Bronchus fibroblast of lung (primary cell): ENCODE measurements at places on chromosomes 4 and X. TPM values are rescaled to one million over a fixed set of nuclear protein-coding genes. Genes with fewer than 3 reads are reported as not detected.

Gene FAM149A
- 2.1 and 3.2 TPM in 2 replicates for total RNA-seq

Gene F11
- not detected in 2 replicates for total RNA-seq

Gene CCDC110
- total RNA-seq, result 0.45 TPM in 1 of 2 replicates, not detected in the other

Gene TLR3
- 1.0 and 1.5 TPM in 2 replicates for total RNA-seq

Gene PNMA6F
- total RNA-seq, result not detected in 2 replicates
